Lower lobe of right lung (tissue), 2 donors: ENCODE measurements at places on chromosomes 16 and 17.

DNA sequence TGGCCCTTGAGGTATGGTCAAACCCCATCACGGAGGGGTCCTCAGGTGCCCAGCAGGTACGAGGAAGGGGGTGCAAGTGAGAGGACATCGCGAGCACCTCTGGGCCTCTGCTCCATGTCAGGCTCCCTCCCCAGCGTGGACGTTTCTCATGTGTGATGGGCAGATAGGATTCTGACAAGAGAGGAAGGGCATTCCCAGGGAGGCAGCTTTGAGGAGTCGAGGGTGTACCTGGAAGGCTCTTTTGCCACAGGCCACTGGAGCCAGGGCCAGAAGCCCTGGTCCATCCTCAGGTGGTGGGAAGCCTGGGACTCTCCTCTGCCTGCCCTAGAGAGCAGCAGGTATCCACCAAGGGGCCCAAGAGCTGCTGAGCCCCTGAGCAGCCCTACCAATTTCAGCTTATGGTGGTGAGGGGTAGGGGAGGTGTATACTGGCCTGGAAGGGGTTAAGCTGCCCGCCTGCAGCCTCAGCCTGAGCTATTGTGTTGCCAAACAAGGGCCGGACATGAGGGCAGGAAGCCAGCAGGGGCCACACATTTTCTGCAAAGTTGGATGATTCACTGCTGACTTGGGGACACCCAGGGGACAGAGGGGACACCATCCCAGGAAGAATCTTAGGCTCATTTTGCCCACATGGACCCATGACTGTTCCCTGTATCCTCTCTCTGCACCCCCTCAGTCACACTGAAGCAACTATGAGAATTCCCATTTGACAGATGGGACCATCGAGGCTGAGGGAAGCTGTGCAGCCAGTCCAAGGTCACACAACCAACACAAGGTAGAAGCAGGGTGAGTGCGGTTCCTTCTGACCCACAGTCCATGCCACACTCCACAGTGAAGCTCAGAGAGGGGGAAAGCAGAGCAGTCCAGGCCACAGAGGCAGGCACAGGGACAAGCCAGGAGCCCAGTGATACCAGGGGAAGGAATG, 1.7 kb downstream of the CDH5 start:
- DNase-seq = no peak

- DNase-seq = no peak
Observed at GRCh38 chr17:40542558-40543411, 22.5 kb downstream of the CCR7 start.

- DNase-seq = no peak
Observed at GRCh38 chr16:14419817-14420216, 210.2 kb downstream of the PARN start.

DNA sequence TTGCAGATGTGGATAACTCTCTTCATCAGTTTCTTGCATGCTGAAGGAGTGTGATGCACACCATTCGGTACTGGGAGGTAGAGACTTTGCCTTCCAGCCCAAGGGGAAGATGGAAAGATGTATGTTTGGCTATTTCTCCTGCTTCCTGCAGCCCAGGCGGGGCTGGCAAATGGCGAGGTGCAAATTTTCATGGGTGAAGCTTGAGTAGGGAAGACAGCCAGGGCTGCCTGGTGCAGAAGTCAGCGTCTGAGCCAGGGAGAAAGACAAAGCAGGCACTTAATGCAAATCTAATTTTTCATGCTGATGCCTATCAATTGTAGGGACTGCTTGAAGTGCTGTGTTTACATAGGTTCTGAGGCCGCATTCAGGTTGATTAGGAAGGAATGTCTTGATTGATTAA, 384.7 kb upstream of the EEF2KMT start:
- no peak for DNase-seq

DNA sequence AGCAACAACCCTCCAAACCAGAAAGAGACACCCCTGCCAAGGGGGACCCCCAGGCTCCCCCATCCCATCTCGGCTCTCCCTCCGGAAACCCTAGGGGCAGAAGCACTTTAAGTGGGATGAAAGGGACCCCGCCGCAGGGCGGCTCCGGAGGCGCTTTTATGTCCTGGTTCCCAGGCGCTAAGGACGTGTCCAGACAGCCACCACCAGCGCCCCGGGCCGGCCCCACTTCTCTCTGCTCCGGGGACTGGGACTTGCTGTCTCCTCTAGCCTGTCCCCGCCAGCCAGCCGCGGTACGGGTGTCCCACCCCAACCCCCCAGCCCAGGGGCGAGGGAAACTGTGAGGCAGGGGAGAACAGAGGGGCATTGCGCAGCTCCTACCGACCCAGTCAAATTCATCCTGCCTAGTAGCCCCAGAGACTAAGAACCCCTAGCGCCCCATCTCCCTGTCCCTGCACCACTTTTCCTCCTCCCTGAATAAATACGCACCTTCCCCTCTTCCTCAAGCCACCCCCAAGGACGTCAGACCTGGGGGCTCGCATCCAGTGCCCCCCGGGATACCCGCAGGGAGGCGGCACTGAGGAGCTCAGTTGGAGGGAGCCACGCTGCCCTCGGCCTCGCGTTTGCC, 4.1 kb downstream of the SP6 start:
- DNase-seq = no peak

DNA sequence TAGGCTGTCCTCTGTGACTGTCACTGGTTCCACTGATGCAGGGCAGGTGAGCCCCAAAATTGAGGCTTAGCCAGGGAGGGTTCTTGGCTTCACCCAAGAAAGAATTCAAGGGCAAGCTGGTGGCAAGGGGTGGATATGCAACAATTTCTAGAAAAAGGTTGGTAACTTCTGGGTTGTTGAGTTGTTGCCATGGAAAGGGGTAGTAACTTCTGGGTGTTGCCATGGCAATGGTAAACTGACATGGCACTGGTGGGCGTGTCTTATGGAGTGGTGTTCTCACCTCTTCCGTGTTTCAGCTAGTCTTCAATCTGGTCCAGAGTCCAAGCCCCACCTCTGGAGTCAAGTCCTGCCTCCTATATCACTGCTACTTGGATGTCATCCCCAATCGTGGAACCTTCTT, 9.5 kb upstream of the GUCY2D start:
- DNase-seq = no peak

DNA sequence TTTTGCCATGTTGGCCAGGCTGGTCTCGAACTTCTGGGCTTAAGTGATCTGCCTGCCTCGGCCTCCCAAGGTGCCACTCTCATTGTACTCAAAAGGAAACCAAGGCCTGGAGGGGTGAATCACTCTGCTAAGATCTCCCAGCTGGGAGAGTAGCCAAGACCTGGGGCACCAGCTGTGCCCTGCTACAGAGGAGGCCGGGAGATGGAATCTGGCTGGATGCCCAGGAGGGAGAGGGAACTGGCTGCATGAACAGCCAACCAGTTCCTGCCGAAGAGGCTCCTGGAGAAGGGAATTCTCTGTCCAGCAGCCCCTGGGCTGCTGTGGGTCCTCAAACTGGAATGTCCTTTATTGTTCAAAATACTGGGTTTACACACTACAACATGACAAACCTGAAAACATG, 238.7 kb upstream of the CIBAR2 start:
- DNase-seq = peak; percentile 91

DNA sequence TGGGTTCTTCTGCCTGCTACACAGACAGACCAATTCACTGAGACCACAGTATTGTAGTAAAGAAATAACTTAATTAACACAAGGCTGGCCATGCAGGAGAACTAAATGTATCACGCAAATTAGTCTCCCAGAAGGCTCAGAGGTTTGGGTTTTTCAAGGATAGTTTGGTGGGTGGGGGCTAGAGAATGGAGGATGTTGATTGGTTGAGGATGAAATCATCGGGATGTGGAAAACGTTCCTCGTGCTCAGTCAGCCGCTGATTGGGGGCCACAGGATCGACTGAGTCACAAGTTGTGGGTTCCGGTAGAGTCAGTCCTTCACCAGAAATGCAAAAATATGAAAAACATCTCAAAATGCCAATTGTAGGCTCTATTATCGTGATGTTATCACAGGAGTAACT, 18.7 kb downstream of the RHOT1 start:
- DNase-seq = no peak

DNA sequence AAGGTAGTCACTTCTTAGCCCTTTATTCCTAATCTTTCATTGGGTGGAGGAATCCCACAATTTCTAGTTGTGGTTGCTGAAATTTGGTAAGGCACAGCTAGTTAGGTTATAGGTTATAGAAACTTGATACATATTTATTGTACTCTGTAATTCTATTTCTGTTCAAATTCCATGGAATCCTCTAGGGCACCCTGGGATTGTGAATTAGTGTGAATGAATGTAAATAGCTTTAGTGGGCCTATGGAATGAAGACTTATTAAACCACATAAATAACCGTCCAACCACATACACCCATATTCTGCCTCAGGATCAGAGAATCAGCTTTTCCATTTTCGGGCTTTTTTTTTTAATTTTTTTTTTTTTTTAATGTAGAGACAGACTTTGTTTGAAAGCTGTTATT, 9.2 kb downstream of the TANC2 start:
- DNase-seq = no peak

- DNase-seq = peak; percentile 88
Observed at GRCh38 chr16:23182206-23182678, 303 bp upstream of the SCNN1G start.

DNA sequence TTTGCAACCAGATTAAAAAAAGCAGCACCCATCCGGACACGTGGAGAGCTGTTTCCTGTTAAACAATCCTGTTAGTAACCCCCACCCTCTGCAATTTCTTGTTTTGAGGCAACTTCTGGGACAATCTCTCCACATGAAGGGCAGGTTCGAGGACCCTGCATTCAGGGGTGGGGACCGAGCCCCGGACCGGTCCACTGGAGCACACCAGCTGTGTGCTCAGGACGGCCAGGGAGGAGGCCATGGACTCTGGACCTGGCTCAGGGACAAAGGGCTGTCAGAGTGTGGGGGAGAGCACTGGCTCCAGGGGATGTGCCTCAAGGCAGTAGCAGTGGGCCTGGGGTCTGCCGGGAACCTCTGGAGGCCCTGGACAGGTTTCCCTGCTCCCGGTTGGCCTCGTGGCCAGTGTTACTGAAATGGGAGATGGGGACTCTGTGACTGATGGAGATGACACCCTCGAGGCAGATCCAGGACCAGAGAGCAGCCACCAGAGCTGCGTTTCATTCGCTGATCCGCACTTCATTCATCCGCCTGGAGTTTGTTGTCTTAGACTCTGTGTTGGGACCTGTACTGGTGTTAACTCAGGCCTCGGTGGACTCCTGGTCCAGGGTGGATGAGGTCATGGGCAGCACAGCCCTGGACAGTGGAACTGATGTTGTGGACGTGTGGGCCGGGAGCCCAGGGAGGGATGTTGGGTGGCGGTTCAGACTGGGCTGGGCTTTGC, 2.9 kb upstream of the CPNE7 start:
- DNase-seq = no peak

- DNase-seq = no peak
Observed at GRCh38 chr17:75730065-75730464, 8.8 kb downstream of the ITGB4 start.

- no peak for DNase-seq
Observed at GRCh38 chr16:24149102-24149501, 107.0 kb upstream of the CACNG3 start.

GRCh38 chr17:14744761-14745473, 444.0 kb downstream of the HS3ST3B1 start:
- DNase-seq = no peak

DNA sequence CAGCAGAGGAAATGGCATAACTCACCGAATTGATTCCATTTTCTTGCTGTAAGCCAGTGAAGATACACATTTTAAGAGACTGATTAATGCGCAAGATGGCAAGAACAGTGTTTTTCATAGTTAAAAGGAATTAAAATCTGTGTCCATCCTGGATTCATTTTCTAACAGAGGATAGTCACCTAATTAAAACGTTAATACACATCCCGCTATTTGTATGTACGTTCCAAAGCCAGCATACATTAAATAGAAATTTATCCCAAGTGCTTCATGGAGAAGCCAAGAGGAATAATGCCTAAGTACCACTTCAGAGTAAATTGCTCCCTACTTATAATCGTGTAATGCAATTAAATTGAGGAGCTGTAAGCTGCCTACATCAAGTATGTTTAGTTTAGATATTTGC, 49.9 kb downstream of the RBFOX1 start:
- no peak for DNase-seq

- DNase-seq = peak; percentile 91
Observed at GRCh38 chr16:67000384-67001351, 12.3 kb downstream of the CES4A start.

DNA sequence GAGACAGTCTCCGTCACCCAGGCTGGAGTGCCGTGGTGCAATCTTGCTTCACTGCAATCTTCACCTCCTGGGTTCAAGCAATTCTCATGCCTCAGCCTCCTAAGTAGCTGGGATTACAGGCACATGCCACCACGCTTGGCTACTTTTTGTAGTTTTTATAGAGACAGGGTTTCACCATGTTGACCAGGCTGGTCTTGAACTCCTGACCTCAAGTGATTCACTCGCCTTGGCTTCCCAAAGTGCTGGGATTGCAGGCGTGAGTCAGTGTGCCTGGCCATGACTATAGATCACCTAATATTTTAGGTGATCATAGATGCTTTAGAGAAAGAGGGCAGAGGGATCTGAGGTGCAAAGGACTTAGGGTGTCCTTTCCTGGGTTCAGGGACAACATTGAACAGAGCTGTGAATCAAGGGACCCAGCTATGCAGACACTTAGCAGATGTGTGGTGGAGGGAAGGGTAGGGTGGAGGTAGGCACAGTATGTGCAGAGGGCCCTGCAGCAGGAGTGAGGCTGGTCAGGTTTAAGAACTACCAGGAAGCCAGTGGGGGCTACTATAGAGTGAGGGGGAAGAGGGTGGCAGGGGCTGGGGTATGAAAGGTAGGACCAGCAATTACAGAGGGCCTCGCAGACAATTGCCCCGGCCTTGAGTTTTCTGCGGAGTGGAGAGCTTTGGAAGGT, 116.5 kb downstream of the CMIP start:
- peak; percentile 21 for DNase-seq

DNA sequence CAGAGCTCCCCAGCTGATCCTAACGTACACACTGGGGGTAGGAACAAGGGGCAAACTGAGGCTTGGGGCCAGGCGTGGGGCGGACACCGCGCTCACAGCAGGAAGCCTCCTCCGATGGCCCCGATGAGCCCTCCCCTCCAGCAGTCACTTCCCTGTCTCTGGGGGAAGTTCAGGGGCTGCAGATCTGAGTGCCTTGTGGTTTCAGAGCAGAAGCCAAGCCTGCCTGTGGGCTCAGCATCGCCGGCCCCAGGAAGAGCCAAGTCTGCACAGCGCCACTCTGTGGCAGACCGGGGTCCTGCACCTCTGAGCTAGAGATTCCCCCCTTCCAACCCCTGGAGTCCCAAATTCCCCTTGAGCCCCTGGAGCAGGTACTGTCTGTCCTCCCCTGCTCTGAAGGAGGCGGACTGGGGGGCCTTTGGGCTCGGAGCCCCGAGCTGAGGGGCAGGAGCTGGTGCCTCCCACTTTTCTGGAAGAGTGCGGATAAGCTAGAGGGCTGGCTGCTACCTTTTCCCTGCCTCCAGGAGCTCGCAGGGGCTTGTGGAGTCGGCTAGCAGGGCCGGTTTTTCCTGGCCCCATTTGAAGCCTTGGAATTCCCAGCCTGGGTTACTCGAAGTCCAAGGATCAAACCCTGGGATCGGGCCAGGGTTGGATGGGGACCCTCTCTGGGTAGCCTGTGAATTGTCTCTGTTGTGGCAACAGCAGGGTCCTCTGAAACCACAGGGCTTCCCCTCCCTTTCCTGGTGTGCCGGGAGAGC, 2.9 kb downstream of the GSE1 start:
- peak; percentile 90 for DNase-seq

- no peak for DNase-seq
Observed at GRCh38 chr17:60857556-60858080, 180.0 kb downstream of the BCAS3 start.

GRCh38 chr17:247767-248166, 66.3 kb upstream of the DOC2B start:
- peak; percentile 53 for DNase-seq
